CD4-positive, alpha-beta T cell treated with Interleukin-1 beta for 1 hour (primary cell): ENCODE measurements at places on chromosomes 16 and 17.
A peak's percentile ranks its signal among the peaks of the same experiment; 100 is the strongest.

GRCh38 chr17:1206026-1206777 is 26.4 kb upstream of the ABR start:
- DNase-seq = no peak

- no peak for DNase-seq
These were observed 3.6 kb upstream of the IRX3 start for GRCh38 chr16:54289945-54290832.

- DNase-seq = no peak
These were observed 19.2 kb downstream of the ACTG1 start for GRCh38 chr17:81493198-81494038.

DNA sequence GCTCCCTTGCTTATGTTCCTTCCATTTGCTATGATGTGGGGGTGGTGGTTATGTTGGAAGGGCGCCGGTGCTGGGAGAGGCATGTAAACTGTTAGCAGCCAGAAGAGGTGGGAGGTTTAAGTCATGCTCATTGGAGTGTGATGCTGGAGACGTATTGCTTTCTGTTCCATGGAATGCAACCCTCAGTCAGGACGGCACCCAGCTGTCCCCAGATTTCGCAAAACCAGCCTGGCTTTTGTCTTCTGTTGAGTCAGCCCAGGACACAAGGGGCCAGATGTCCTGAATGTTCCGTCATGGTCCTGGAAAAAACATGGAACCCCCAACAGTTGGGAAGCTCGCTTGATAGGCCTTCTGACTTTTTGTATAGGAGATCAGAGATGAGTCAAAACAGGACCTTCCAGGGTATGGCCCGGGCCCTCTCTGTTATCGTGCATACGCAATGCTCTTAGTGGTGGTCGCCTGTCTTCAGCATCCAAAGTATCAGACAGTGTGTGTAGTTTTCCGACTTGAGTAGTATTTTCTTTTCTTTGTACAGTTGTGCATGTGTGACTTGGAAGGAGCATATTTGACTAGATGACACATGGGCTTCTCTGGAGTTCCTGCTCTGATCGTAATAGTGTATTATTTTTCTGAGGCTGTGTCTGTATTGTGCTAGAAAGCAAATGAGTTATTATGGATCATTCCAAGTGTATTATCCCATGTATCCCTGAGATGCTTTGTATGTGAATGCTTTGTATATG is 201.9 kb downstream of the SNX29 start:
- DNase-seq = no peak

DNA sequence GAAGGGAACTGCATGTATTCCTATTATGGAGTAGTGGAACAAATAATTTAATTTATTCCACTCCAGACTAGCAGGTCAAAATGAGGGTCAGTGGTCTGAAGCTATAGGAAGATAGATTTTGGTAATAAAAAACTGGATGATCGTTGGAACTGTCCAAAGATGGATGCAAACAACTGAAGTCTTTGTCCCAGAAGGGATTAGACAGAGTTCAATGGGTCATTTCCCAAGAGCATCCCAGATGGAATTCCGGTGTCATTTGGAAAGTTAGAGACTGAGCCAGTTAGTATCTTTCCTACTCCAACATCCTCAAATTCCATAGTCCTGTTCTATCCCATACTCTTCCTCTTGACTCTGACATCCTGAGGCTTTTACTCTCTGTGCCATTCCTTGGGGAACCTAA is 22.8 kb upstream of the TOX3 start:
- DNase-seq = no peak

GRCh38 chr17:74870512-74870911 is 2.3 kb downstream of the FDXR start:
- no peak for DNase-seq

- no peak for DNase-seq
These were observed 4.8 kb upstream of the ATP2A3 start for GRCh38 chr17:3968886-3969524.

GRCh38 chr16:29231244-29231643 is 175.3 kb downstream of the NPIPB11 start:
- no peak for DNase-seq

DNA sequence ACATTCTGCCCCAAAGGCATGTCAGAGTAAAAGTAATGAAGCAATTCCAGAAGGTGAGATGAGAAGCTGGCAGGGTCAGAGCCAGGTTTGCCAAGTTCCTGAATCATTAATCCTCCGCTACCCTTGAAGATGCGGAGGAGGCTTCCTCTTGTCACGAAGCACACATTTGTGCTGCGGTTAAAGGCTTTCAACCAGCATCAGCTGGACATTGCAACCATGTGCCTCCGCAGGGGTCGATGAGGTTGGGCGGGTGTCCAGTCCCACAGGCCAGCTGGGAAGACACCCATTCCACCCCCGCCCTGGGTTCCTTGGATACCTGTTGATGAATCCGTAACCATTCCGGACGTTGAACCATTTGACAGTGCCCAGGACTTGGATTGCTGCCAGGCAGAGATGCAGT is 1.3 kb downstream of the YBX2 start:
- no peak for DNase-seq

DNA sequence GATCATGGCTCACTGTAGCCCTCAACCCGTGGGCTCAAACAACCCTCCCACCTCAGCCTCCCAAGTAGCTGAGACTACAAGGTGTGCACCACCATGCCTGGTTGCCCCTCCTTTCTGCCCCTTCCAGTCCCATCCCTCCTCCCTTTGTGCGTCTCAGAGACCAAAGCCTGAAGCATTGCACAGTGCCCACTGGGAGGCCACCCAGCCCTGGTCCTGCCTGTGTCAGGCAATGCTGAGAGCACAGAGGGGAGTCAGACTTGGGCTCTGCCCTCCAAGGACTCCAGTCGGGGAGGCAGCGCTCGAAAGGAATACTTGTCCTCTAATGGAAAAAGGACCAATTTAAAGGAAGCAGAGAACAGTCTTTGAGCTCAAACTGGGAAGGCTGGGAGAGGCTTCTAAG is 20.4 kb downstream of the RAI1 start:
- no peak for DNase-seq

DNA sequence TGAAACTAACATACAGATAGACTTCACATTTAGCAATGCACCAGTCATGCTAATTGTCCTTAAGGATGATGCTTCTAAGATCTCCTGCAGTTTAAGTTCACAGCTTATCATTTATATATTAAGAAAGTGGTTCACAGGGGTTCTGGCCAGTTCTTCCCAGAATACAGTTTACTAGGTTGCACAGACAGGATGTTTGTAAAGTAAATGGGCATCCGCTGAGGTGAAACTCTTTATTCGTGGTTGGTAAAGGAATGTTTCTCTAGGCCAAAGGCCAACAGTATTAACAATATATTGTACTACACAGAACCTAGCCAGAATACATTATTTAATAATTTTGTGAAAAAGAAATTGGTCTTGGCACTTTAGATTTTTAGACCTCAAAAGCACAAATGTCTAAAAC is 1427.3 kb downstream of the CDH8 start:
- DNase-seq = no peak

GRCh38 chr17:43860077-43860725 is 13.2 kb downstream of the CD300LG start:
- DNase-seq = no peak

GRCh38 chr16:78633551-78633950 is 534.1 kb downstream of the WWOX start:
- DNase-seq = no peak

GRCh38 chr17:31534223-31534888 is 142.9 kb downstream of the RAB11FIP4 start:
- DNase-seq = no peak

- no peak for DNase-seq
These were observed 178.2 kb upstream of the SOX9 start for GRCh38 chr17:71942626-71943025.

DNA sequence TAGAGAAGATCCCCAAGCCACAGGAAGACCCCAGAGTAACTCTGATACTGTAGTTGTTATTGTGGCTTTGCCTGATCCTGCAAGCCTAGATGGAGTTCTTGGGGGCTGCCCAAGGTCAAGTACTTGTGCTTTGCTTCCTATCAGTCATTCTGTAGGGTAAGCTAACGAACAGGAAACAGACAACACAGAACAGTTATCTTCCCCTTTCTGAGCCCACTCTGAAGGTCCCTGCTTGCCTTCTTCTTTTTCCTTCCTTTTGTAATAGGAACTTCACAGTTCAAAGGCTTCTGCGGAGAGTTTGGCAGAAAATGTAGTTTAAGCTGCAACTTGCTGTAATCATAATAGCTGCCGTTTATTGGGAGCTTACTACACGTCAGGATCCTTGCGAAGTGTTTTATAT is 494.1 kb upstream of the ERCC4 start:
- no peak for DNase-seq

DNA sequence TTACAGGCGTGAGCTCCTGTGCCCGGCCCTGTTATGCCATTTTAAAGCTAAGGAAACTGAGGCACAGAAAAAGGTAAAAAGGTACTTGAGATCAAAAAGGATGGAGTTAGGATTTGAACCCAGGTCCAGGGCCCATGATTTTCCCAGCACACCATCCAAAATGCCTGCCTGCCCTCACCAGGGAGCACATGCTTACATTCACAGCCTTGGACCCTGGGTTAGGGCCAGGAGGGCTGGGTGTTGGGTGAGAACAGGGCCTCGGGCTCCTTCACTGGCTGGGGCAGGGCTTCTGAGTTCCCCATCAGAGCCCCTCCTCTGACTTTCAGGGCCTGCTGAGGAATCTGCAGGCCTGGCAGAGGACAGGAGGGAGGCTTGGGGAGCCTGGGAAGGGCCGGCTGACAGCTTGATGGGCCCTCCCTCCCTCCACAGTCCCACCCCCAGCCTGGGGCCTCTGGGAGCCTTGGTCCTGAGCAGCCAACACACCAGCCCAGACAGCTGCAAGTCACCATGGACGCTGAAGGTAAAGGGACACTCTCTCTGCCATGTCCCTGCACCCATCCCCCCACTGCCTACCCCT is at the start of gene QPRT:
Gene QPRT, plus strand, starts transcription at position 490 of the 577 bp plus-strand sequence. Its CDS starts 18 bp downstream, at position 508.
- no peak for DNase-seq

DNA sequence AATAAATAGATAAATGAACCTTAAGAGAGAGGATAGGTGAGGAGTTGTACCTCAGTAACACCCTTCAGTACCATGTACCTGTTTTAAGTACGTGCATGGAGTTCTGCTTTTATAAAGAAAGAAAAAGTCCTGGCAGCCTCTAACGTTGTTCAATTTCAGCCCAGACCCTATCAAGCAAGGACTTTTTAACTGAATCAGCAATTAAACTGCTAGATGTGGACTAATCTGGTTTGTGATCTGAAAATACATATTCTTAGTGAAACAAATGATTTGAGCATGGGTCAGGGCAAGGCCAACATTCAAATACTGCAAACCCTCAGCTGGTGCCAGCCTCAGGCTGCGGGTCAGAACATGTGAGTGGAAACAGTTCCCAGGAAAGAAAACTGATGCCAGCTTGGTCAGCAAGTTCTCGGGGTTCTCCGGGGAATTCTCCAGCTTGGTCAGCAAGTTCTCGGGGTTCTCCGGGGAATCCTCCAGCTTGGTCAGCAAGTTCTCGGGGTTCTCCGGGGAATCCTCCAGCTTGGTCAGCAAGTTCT is 84.5 kb downstream of the MRM3 start:
- no peak for DNase-seq

GRCh38 chr16:6143020-6143419 is 1045.4 kb upstream of the EEF2KMT start:
- DNase-seq = no peak

- no peak for DNase-seq
These were observed 1.1 kb downstream of the RPRML start for GRCh38 chr17:46977750-46978488.

- DNase-seq = no peak
These were observed 31.0 kb downstream of the PMM2 start for GRCh38 chr16:8828541-8829165.

DNA sequence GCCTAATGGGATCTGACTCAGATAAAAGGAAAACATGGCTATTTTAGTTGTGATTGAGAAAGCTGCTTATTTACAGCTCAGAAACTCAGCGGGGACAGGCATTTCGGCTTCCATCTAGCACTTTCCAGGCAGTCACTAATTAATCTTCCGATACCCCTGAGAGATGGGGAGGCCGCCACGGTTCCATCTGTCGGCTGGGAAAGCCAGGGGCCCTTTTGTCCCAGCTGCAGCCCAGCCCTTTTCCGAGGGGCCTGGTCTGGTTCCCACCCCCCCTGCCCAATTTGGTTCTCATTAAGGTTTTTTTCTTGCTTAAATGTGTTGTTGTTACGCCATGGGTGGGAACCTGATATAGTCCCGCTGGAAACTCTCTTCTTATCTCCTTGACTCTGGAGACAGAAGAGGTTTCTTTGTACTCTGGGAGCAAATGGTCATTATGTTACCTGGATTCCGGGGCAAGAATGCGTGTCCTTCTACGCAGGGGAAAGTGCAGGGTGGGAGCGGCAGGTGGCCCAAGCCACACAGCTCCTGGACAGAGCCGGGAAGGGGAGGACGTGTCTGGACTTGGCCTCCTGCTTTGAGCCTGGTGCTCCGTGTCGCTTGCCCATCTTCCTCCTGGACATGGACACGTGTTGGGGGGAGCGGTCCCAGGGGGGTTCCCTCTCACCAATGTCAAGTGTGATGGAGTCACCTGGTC is 50.9 kb upstream of the GSE1 start:
- DNase-seq = no peak

DNA sequence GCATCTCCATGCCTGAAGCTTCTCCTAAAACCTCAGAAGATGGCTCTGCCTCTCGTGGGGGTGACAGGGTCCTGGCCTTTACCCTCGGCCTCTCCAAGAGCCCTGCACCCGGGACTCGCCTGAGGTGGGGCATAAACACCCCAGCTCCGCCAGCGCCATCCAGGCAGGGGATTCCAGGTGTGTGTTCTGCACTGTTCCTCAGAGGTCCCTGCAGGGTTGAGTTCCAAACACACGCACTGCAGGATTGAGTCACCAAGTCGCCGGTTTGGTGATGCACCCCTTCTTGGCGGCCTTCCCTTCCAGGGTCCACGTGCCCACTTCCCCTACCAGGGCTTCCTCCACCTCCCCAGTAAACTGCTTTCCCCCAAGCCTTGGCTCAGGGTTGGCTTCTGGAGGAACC is 40.0 kb upstream of the RBFOX3 start:
- DNase-seq = no peak

DNA sequence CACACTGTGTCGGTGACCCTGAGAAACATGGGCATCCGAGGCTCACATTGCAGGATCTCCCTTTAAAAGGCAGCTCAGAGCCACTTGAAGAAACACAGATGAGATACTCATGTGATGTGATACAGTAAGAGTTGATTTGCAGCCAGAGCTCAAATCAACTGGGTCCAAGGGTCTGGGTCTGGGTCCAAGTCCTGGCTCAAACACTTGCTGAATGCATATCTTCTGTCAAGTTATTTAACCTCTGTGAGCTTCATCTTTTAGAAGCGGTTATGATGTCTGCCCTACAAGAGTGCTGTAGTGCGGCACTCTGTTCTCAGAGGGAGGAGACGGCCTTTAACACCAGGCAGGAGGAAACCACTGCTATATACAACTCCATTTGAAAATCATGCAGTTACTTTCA is 6.4 kb downstream of the KRT38 start:
- DNase-seq = no peak

GRCh38 chr17:78272181-78272913 is 40.9 kb downstream of the TMEM235 start:
- peak; percentile 77 for DNase-seq

DNA sequence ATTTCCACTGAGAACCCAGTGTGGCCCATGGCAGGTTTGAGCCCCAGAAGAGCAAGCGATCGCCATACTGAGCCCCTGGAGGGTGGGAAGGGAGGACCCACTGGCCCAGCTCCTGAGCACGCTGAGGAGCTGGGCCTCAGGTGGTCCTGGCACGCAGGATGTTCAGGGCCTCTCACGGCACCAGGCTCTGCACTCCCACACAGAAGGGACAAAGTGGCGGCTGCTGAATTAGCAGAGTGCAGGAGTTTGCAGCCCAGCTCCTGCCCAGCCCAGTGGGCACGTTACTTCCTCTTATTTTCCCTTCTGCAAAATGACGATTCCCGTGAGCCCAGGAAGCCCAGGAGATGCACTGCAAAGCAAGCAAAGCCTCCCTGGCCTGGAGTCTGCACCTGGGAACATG is 42.3 kb upstream of the MTSS2 start:
- no peak for DNase-seq
